ENCODE measurements at places on chromosomes 16 and 17.
A peak's percentile ranks its signal among the peaks of the same experiment; 100 is the strongest.

DNA sequence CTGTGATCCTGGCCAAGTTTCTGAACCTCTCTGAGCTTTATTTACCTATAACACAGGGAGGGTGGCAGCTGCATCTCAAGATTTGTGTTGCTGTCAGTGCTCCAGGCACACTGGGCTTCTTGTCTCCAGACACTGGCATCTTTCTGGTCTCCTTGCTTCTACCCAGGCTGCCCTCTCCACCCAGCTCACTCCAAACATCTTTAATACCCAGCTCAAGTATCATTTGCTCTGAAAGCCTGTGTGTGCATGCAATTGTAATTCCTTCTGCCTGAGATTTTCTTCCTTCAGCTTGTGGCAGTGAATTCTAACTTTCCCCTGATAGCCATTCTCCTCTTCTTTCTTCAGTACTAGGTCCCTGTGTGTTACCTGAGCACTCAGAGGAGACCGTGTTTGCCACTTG is 50.7 kb upstream of the USP7 start:
- no peak for DNase-seq

DNA sequence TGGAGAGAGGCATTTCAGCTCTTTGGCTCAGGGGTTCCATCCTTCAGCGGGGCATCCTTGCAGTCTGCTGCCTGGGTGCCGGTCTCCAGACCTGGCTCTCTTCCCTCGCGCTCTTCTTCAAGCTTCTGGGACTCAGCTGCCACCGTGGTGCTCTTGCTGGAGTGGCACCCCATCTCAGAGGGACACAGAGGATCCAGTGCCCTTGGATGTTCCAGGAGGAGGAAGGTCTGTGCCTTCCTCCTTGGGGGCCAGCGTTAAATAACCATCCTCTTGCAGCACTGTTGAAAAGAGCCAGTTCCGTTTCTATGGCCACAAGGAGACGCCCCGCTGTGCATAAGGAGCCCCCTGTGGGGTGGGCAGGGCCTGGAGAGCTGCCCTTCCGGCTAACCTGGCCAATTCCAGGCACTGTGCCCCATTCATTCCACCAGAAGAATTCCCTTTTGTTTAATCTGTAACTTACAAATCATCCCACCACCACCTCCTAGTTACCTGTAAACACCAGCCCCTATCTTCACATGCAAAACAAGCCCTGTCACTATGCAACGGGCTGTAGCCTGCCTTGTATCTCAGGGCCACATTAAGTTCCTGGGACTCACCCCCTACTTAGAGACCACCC is 8.6 kb downstream of the CHD9NB start:
- no peak for DNase-seq

GRCh38 chr16:68346892-68347480 is 36.2 kb downstream of the PRMT7 start:
- DNase-seq: no peak

DNA sequence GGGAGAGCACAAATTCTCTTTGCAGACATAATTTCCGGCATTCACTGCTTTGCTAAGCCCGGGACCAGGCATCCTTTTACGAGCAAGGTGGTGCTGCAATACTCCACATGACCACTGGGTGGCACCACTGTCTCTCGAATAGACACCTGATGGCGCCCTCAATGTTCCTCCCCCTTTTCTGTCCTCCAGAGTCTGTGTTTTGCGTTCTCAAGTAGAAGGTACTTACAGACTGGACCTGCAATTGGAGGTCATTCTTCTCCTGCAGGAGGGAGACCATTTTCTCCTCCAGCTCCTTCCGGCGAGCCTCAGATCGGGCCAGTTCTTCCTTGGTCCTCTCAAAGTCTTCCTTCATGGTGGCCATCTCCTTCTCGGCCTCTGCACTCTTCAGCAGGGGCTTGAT is 45.2 kb downstream of the MYH13 start:
- DNase-seq: peak; percentile 83

- no peak for DNase-seq
These were observed 341.7 kb downstream of the C16orf95 start for GRCh38 chr16:86975445-86975844.

GRCh38 chr17:46780003-46780373 is 38.5 kb downstream of the WNT3 start:
- no peak for DNase-seq

DNA sequence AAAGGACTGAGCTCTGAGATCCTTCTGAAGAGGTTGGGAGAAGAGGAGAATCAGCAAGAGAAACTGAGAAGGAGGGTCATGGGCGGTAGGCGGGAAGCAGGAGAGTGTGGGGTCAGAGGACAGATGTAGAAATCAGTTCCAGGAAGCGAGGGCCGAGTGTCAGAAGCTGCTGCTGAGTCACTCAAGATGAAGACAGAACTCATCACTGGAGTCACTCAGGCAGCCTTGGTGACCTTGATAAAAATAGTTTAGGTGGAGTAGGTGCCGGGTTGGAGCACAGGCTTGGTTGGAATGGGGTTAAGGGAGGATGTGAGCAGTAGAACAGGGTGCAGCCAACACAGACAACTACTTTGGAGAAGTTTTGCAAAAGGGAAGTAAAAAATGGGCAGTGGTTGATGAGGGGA is 6.1 kb upstream of the ITGAM start:
- DNase-seq: peak; percentile 58

DNA sequence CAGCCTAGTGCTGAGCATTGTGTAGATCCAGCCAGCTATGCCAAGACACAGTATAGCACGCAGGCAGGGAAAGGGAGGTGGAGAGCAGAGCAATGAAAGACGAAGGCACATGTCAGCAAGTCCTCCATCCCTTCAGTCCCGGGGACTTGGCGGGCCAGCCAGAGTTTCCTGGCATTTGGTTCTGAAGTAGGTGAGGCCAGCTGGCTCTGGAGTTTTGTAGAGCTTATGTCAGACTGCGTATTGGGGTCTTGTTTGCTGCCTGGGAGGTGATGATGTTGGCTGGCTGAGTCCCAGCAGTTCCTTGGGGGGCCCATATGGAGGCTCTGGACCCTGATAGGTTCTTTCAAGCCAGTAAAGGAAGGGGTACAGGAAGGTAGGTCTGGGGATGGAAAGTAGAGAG is 55.7 kb upstream of the AKTIP start:
- DNase-seq: no peak

DNA sequence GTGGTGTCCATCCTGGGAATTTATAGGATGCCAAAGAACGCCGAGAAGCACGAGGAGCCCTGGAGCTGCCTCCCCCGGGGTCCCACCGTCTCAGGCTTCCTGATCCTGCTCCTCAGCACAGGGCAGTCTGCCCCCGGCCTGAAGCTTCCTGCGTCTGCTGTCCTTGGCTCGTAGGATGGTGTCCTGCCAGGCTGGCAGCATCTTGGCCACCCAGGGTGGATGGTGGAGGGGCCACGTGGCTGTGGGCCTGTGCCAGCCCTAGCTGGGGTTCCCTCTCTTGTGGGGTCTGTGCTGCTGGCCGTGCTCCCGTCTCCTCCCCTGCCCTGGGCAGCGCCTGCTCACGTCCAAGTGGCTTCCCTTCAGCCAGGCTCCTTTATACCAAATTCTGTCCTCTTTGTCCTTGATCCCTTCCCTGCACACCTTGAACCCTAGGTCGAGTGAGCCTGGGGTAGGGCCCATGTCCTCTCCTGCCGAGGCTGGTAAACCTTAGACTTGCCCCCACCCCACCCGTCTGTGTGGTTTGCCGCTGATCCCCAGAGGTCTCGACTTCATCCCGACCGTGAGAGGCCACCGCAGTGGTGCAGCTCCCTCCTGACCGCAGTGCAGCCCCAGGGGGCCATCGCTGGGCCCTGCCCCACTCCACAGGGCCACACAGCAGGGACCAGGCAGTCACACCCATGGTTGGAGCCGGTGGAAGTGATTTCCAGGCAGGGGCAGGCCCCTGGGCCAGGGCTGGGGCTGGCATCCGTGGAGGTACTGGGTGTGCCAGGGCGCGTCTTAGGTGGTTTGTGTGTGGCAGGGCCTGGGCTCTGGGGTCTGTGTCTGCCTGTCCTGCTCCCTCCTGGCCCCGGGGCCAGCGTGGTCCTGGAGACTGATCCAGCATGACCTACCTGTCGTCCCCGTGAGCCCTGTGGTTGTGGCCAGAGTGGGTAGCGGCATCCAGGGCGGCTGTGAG is 46.5 kb downstream of the BAIAP2 start:
- no peak for DNase-seq

DNA sequence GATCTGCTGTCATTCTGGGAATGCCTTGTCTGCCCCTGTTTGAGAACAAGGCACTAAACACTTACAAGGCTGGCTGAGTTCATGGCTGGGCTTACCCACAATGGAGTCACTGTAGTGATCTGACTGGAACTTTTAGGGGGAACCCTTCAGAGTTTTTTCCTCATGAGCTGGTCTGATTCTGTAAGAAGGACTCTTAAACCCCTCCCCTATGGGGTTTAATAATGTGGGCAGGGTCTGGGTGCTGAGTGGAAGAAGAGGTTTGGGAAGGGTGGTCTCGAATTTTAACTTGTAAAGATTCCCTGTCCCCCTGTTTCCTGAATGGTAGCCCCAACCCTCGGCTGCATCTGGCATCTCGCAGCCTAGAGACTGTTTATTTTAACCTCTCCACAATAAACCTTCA is 30.6 kb downstream of the OSBPL7 start:
- DNase-seq: no peak

DNA sequence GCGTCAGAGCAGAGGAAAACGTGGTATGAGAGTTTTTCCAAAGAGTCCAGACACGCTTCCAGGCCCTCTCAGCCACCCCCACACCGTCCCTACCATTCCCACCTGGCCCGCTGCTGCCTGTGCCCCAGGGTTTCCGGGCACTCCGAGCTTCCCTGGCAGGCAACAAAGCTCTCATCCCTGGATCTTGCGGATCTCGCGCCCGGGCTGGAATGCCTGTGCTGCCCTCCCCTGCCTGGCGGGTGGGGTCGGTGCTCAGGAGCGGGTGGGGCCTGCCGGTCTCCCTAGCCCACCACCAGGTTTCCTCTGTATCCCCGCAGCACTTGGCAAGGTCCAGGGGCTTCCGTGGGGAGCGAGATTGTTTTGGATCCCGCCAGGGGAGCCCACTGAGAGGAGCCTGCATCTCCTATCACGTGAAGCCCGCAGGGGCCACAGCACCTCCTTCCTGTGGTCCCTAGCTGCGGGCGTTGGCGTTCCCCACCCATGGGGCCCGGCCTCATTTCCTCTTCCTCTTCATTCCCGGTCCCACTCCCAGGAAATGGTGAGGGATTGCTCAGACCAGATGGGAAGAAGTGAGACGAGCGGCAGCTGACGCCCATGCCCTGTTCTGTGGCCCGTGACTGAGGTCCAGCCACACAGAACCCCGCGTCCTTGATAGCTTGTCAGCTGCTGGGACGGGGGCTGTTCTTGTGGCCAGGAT is 11.0 kb downstream of the TBC1D24 start:
- DNase-seq: no peak

DNA sequence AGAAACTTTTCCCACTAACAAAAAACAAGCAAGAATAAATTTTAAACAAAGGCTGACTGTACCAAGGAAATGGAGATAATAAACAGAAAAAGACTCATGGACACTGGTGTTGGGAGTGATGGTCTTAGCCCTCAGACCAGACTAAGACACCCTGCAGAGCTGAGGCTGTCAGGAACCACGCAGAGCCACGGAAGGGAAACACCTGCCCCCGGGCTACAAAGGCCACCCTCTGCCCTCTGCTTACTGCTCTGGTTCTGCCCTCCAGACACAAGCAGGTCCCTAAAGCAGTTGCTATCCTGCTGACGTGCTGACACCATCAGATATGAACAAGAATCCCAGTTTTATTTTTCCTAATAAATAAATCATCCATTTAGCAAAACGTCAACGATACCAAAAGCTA is 80.0 kb downstream of the ANKRD11 start:
- DNase-seq: no peak

GRCh38 chr16:86285938-86286921 is 224.1 kb upstream of the FOXF1 start:
- DNase-seq: no peak

DNA sequence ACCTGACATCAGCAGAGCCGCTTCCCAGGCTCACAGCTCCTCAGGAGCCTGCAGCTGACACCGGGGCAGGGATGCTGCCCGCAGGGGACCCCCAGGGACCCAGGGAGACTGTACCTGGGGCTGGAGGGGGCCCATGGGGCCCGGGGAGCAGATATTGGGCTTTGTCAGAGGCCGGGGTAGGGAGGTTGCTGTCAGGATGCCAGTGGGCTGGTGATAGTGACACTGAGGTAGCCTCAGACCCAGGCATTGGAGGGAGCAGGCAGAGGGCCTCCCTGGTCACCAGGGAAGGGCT is 15.1 kb downstream of the GSE1 start:
- DNase-seq: no peak

DNA sequence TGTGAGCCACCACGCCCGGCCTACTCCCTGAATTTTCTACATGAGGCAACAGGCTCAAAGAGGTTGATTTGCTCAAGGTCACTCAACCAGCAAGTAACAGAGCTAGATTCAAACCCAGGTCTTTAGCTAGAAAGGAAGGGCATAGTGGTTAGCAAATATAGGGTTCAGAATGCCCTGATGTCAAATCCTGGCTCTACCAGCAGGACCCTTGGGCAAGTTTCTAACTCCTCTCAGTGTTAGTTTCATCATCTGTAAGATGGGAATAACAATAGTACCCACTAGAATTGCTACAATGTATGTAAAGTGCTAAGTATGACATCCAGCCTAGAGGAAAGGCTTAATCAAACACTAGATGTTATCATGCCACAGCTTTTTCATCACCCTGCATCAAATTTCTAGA is 19.1 kb upstream of the CYB5B start:
- DNase-seq: no peak

- DNase-seq: no peak
These were observed 19.6 kb downstream of the PIK3R6 start for GRCh38 chr17:8847891-8848290.

DNA sequence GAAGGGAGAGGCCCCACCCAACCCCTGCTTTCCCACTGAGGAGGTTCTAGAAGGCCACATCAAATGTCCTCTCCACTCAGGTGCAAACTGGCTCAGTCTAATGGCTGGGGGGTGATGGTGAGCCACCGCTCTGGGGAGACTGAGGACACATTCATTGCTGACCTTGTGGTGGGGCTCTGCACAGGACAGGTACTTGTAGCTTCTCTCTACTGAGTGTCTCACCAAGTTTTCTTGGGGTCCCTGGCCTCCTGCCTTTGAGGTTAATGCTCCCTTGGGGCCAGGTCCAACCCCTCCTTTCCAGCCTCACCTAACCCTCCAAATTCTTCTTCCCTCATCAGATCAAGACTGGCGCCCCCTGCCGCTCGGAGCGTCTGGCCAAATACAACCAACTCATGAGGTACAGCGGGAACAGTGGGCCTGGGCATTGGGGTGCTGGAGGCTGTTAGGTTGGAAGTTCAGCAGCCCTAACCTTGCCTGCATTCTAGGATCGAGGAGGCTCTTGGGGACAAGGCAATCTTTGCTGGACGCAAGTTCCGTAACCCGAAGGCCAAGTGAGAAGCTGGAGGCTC is 5.7 kb downstream of the ENO3 start:
- no peak for DNase-seq

GRCh38 chr16:85793662-85794298 is 5.6 kb downstream of the EMC8 start:
- no peak for DNase-seq

GRCh38 chr17:74270333-74270732 is 3.7 kb upstream of the DNAI2 start:
- no peak for DNase-seq
